Activated CD4-positive, alpha-beta T cell treated with anti-CD3 and anti-CD28 coated beads for 24 hours (primary cell): ENCODE measurements at places on chromosomes 16 and 17.

DNA sequence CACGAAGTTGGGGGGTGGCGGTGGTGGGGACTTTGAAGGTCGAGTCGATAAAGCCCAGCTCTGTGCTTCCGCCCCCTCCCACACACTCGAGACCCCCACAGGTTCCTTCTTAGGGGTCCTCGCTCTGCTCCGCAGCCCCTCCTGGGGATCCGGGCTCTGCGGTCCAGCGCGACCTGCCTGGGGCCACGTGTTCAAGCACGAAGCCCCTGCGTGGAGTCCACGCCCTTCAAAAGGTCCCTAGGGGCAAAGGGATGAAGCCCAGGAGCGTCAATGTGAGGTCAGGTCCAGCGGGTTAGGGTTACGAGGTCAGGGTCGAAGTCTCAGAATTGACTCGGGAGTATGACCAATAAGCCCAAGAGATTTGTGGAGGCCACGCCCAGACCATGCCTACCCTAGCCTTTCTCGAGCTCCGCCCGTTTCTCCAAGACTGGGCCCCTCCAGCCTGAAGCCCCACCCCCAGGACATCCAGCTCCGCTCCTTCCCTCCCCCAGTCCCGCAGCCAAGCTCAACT lies 786 bp upstream of the CACNA1G start:
- no peak for DNase-seq

GRCh38 chr16:30722443-30722842 lies 23.5 kb downstream of the SRCAP start:
- no peak for DNase-seq

GRCh38 chr16:26330654-26331053 lies 638.9 kb downstream of the HS3ST4 start:
- DNase-seq: no peak

DNA sequence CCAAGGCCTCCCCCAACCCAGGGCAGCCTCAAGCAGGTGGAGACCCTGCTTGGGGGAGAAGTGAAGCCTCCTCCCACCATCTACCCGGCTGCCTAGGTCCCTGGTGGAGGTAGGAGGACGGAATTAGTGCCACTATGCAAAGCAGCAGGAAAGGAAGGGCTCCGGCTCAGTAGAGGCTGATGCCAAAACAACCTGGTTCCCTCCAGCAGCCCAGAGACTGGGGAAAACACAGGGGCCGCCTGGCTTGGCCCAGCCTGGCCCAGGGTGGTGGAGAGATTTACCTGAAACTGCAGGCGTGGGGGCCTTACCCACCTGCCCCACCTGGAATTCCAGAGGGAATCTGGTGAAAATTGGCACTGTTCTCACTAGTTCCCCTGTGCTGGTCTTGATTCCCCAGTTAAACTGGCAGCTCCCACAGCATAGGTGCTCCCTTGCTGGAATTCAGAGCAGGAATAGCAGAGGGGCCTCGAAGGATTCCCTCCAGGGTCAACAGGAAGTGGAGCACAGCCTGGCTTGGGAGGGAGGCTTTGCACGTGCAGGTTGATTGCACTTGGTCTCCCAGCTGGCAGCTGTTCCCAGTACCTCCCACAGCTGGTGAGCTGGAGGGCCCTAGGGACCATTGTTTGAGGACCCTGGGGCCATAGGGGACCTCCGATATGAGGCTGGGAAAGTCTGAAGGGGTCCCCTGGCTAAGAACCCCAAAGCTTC lies 4.5 kb downstream of the CD79B start:
- DNase-seq: no peak

DNA sequence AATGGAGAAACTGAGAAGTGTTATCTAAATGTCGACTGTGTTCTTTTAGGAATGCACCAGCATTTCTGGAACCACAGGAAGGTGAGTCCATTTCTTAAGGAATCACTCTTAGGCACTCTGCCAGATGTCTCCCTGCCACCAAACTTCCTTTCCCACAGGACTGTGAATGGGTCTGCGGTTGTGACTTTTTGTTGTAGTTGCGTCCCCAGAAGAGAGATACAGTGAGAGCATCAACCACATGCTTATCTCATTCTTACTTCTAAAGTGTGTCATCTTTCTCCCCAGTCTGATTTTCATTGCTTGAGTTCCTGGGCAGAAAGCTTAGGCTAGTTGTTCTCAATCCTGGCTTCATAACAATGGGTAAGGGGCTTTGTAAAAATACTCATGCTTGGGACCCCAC lies 13.4 kb downstream of the ITPRIPL2 start:
- no peak for DNase-seq

DNA sequence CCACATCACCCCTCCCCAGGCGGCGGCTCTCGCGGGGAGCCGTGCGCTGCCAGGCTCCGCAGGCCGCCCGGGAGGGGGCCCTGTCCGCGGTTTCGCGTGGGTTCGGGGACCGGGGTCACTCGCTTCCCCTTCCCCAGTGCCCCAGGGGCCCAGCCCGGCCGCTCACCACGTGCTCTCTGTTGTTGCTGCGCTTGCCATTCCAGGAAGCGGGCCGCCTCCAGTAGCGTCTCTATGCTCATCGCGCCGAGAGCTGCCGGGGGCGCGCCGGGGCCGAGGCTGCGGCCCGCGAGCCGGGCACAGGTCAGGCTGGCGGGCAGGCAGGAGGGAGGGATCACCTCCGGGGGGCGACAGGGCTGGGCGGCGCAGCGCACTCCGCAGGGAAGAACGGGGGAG lies 390 bp downstream of the MNT start:
- peak; percentile 36 for DNase-seq

GRCh38 chr17:33942414-33942813 lies 312.7 kb upstream of the CCL2 start:
- DNase-seq: no peak

DNA sequence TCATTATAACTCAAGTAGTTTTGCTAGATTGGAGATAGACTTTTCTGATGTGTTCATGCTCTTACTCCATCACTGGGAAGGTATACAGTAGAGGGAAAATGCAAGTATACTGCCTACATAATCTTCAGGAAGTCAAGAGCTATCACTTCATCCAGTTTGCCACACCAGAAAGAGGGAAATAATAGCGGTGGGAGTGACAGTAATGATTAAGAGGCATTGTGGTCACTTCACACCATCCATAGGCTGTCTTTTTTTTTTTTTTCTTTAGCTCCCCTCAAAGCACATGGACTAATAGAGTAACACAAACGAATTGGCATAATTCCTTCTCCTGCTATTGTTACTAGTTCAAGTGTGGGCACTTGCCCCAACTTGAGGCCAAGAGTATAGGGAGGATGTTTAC lies 28.4 kb upstream of the HLF start:
- DNase-seq: no peak

DNA sequence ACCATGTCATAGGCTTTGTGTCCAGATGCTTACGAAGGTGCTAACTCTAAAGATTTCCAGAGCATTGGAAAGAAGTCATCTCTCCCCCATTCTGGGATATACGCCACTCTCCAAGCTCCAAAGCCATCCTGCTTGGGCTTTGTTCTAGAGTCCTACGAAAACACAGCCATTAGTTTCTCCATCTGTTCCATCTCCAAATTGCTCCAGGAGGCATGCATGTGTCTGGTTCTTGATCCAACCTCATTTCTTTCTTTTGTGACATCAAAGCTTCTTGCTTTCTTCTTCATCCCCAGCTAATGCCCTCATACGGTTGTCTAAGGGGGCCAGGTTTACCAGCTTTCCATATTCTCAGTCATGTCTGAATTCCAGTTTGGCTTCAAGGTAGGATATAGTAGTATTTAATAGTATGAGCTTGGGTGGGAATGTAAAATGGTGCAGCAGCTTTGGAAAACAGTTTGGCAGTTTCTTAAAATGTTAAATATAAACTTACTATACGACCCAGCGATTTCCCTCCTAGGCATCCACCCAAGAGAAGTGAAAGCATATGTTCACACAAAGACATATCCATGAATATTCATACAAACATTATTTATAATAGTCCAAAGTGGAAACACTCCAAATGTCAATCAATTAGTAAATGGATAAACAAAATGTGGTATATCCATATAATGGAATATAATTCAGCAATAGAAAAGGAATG lies 202.6 kb downstream of the SHISA9 start:
- no peak for DNase-seq

DNA sequence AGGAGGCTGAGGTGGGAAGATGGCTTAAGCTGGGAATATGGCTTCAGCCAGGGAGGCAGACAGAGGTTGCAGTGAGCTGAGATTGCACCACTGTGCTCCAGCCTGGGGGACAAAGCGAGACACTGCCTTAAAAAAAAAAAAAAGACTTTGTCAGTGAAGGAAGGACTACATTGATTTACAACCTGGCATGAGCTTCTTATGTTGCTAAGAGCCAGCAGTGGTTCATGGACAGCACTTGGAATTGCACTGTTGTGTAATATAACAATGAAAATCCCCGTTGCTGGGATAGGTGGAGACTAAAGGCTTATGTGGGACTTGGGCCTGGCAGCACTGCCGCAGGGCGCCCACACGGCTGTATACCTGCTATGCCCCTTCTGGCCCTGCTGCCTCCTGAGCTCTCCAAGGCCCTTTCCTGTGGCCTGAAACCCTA lies 14.1 kb upstream of the SLC16A5 start:
- DNase-seq: no peak

- DNase-seq: peak; percentile 21
These were observed 28.7 kb upstream of the GAS7 start for GRCh38 chr17:10226930-10227695.

- DNase-seq: no peak
These were observed 81.5 kb upstream of the DHX40 start for GRCh38 chr17:59483860-59484259.

DNA sequence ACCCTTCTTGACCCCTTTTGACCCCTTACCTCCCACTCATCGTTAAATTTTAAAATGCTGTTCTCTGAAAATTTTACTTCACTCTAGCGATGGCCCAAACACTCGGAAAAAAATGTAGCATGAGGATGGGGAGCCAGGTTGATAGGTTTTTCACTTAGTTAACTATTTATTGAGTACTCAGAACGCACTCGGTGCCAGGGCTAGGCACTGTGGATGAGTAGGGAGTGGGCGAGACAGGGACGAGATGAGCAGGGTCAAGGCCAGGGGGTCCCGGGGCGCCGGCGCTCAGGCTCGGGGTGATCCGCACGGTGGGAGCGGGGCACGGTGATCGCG lies 392 bp downstream of the ZSCAN32 start:
- DNase-seq: no peak

- peak; percentile 85 for DNase-seq
These were observed 117.8 kb upstream of the CDC42EP4 start for GRCh38 chr17:73429440-73430164.

- DNase-seq: no peak
These were observed 39.0 kb downstream of the TK2 start for GRCh38 chr16:66510711-66511601.

DNA sequence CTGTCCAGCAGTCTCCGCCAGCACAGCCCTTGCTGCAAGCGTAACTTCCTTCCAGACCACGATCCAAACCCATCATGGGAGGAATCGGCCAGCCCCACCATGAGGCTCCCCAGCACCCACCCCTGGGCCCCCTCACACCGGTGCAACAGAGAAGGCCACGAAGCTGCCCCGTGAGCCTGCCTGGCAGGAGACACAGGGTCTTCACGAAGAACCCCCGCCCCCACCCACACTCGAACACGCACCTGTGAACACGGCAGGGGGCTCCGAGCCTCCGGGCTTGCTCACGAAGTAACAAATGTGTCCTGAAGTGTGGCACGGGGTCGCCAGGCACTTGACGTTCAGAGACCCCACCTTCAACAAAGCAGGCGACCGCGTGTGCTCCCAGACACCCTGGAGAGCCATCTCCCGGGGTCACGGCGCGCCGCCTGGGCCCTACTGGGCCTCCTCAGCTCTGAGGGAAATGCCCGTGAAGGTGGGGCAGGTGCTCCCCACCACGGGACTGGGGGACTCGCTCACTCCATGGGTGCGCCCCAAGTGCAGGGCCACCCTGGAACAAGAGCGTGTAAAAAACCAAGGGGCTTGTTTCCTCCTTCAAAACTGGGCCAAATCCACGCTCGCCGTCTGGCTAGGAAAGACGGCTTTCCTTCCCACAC lies 7.6 kb downstream of the HAGH start:
- DNase-seq: no peak

- no peak for DNase-seq
These were observed 9.4 kb upstream of the TOM1L1 start for GRCh38 chr17:54891176-54891821.

GRCh38 chr16:81481207-81481821 lies 36.7 kb downstream of the CMIP start:
- DNase-seq: no peak
